Right atrium auricular region (tissue), 2 donors: ENCODE measurements at places on chromosomes 7 and 10. TPM values are rescaled to one million over a fixed set of nuclear protein-coding genes. Genes with fewer than 3 reads are reported as not detected.

DNA sequence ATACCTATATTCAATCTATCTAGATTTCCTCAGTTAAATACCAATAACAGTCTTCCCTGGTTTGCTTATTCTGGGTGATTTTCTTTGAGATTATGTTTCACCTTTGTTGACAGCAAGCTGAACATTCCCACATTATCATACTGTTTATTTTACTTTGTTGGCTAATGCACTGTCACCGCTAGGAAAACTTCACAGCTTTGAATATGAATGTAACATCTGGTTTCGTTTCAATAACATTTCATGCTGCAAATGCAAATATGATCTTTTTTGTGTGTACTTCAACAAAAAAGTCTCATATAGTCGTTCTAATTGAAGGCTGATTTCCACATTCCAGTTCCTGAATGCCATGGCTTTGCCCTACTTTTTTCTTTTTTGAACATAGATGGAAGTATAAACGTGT lies 946.3 kb upstream of the GHITM start:
- DNase-seq, result no peak

- peak; percentile 96 for DNase-seq
Observed at GRCh38 chr7:81684514-81685269, 85.2 kb downstream of the HGF start.

GRCh38 chr10:131134001-131134576 lies 177.4 kb downstream of the TCERG1L start:
- no peak for DNase-seq

DNA sequence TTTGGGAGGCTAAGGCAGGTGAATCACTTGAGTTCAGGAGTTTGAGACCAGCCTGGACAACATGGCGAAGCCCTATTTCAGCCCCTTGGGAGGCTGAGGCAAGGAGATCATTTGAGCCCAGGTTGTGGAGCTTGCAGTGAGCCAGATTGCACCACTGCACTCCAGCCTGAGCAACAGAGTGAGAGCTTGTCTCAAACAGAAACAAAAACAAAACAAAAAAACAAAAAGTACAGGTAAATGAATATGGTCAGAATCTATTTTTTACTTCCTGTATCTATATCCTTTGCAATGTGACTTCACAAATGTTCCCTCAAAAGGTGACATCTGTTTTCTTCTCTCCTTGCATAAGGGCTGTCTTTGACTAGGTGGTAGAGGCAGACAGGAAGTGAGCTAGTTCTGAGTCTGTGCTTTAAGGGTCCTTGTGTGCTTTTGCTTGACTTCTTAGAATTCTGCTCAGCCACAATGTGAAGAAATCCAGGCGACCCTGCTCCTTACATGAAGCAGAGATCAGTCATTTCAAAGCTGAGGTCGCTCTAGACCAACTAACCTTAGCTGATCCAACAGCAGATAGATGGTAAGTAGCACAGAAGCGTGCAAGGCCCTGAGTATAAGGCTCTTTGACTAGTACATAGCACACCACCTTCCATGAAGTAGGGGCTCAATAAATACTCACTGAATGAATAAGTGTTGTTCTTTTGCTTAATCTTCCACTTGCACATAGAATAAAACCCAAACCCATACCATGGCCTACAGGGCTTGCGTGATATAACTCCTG lies 423.2 kb upstream of the PCDH15 start:
- DNase-seq, result no peak

Gene ZP3
- total RNA-seq, result 2.4 TPM

Gene MMS19
- total RNA-seq, result 48.0 TPM

Gene SLC29A4
- total RNA-seq, result 4.3 TPM
